Vein endothelial cell (primary cell): ENCODE measurements at places on chromosomes 16 and 17. TPM values are rescaled to one million over a fixed set of nuclear protein-coding genes. Genes with fewer than 3 reads are reported as not detected.

DBNDD1 gene
- total RNA-seq, result 13.6 and 34.6 TPM in 2 replicates

CCDC78 gene
- 1.3 and 1.6 TPM in 2 replicates for total RNA-seq

KRT12 gene
- not detected in 2 replicates for total RNA-seq

PLCD3 gene
- total RNA-seq, result 47.4 and 52.1 TPM in 2 replicates

DCTPP1 gene
- 39.8 and 51.2 TPM in 2 replicates for total RNA-seq

ST3GAL2 gene
- total RNA-seq, result 44.7 and 55.2 TPM in 2 replicates

CLDN9 gene
- total RNA-seq, result not detected in 2 replicates

NXPH3 gene
- 1.4 and 1.6 TPM in 2 replicates for total RNA-seq

G6PC1 gene
- not detected in 2 replicates for total RNA-seq

MFAP4 gene
- 0.33 TPM in 1 of 2 replicates, not detected in the other for total RNA-seq

NPIPB13 gene
- total RNA-seq, result 0.96 and 3.6 TPM in 2 replicates

TMIGD1 gene
- total RNA-seq, result not detected in 2 replicates

ZACN gene
- not detected in 2 replicates for total RNA-seq

MEOX1 gene
- under 0.01 TPM in 1 of 2 replicates, not detected in the other for total RNA-seq

CCDC40 gene
- total RNA-seq, result 1.6 and 2.9 TPM in 2 replicates

ABCA10 gene
- total RNA-seq, result 0.98 and 2.5 TPM in 2 replicates

ZNF207 gene
- 154 and 225 TPM in 2 replicates for total RNA-seq

CFAP52 gene
- 0.48 TPM in 1 of 2 replicates, not detected in the other for total RNA-seq
